GM12865 (cell line): ENCODE measurements at places on chromosomes 2 and 18.

- DNase-seq: no peak
These were observed 44.0 kb downstream of the MAL start for GRCh38 chr2:95069465-95069864.

GRCh38 chr2:118557016-118557415, 290.4 kb downstream of the EN1 start:
- no peak for DNase-seq

GRCh38 chr18:35747894-35748472, 166.4 kb downstream of the GALNT1 start:
- no peak for DNase-seq

DNA sequence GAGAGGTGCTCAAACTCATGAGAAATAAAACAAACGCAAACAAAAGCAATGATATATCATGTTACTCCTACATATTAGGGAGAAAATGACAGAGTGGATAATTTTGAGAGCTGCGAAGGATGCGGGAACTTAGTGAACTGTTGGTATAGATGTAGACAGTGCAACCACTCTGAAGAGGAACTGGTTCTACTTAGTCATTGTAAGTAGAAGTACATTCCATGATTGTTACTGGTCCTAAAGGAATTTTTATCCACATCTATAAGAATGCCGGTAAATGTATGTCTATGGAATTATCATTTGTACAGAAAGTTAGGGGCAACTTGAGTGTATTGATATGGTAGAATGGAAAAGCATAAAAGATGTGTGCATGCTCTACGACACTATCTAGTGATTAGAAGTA, 1238.4 kb downstream of the LRP1B start:
- DNase-seq: no peak

DNA sequence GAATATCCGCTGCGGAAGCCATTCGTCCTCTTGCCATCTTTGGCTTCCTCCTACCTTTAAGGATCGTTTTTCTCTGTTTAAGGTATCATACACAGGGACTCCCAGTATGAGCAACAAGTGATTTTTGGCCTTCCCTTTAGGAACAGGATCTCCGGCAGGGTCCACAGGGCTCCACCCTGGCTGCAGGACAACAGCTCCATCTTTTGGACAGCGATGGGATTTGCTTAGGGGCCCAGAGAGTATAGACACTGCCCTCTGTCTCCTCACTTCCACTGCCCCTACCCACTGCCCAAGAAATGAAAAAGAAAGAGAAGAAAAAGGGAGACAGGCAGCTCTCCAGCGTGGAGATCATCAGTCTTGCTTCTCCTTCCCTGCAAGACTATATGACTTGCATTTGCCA, 224.5 kb downstream of the UXS1 start:
- DNase-seq: peak; percentile 30

GRCh38 chr2:7420530-7420929, 503.3 kb downstream of the RNF144A start:
- DNase-seq: no peak
